NCI-H1092 (cell line): ENCODE measurements at places on chromosomes 16 and 17.

- no peak for DNase-seq
Measured at GRCh38 chr16:88500255-88500661, 47.2 kb downstream of the ZFPM1 start.

DNA sequence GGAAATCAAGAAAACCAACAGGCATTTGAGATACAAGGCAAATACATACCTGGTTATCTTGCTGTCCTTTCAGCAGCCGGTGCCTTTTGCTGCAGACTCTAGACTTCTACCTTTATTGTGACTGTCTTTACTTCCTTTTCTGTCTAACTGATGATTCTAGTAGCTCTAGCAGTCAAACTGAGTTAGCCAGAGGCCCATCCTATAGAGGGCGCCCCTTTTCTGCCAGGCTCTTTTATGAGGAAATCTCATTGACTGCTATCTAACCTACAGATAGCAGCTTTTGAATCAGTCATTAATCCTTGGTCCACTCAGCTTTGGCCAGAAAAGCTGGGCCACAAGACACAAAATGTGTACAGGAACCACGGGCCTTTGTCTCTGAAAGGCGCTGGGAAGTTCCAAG, 87.5 kb upstream of the WSB1 start:
- no peak for DNase-seq

- DNase-seq: no peak
Measured at GRCh38 chr17:82531431-82531881, 11.9 kb downstream of the FOXK2 start.

GRCh38 chr16:70778901-70779309, 22.1 kb downstream of the VAC14 start:
- DNase-seq: no peak
